Immature natural killer cell (primary cell): ENCODE measurements at places on chromosomes 2 and 18. TPM values are rescaled to one million over a fixed set of nuclear protein-coding genes. Genes with fewer than 3 reads are reported as not detected.

The ITGAV gene
- 3.3 TPM for polyA plus RNA-seq

The MAP3K19 gene
- not detected for polyA plus RNA-seq

The IL1RL2 gene
- polyA plus RNA-seq, result not detected

The PARD3B gene
- polyA plus RNA-seq, result not detected

GRCh38 chr2:82165377-82165776 is 1860.8 kb upstream of the LRRTM1 start:
- DNase-seq, result no peak

- DNase-seq, result no peak
Measured at GRCh38 chr2:165791421-165792103, 2.5 kb downstream of the GALNT3 start.

DNA sequence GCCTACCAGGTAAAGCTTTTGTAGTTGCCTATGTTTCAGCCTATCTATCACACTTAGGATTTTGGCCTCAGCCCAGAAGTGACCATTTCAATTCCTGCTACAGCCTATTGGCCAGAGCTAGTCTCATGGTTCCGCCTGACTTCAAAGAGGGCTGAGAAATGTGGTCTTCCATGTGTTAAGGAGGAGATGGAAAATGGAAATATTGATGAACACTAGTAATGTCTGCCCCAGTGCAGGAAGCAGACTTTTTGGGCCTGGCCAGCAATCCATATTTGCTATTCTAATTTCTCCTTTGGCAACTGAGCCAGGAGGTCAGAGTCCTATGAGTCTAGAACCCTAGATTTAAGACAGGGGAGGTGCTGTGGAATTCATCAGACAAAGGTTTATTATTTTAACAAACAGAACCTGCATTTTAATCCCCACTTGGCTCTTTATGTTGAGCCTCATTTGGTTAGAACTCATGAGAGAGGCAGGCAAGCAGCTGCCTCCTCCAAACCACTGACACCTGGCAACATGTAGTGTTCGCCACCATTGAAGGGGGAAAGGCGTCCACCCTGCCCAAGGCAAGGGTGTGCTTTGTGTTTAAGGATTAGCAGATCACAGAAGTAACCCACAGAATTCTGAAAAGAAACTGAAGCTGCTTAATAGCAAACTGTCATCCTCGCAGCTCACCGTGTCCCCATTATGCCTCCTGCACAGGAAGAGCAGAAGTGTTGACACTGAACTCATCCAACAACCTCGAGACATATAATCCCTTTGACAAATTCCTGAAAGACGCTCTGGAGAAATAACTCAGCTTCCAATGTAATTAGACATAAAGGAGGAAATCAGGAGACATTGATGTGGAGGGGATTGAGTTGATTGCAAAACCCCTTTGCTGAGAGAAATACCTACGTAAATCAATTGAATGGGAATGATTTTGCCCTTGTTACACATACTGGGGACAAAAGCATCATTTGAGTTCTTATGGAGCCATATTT is 47.7 kb upstream of the SCG2 start:
- DNase-seq, result no peak

DNA sequence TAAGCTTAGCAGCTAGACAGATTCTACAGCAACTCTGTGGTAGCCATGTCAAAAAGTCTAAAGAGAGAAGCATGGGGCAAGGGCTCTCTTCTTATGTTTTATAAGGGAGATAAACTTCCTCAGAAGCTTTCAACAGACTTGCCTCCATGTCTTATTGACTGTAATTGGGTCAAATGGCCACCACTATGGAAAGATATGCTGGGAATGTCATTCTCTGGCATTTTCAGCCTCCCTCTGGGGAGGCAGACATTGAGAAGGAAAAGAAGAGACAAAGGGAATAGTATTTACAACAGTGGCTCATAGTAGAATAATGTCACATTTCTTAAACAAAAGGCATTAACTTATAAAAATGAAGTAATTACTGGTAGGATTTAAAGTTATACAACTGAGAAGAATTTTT is 1964.5 kb upstream of the PIK3C3 start:
- DNase-seq, result no peak

DNA sequence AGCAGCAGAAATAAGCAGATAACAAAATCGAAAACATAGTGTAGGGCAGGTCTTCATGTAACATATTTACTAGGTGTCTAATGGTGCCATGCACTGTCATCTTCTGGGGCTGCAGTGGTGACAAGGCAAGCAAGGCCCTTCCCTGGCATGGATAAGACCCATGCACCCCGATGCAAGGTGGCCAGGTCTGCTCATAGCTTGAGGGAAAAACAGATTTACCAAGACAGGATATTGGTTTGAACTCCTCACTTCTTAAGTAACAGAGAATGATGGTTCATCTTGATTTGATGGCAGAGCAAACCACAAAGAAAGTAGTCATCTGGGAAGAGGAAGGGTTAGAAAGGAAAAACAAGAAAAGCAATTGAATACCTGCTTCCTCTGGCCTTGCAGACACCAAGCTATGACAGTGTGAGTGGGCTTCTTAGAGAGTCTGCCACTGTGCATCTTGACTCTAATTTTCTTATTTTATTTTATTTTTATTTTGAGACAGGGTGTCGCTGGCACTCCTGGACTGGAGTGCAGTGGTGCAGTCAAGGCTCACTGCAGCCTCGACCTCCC is 35.8 kb upstream of the EML6 start:
- no peak for DNase-seq
